Stimulated activated CD8-positive, alpha-beta memory T cell treated with anti-CD3 and anti-CD28 coated beads, Interleukin-4, amount 100 ng/mL, for 24 hours (primary cell): ENCODE measurements at places on chromosomes 3 and 15.

GRCh38 chr15:40342416-40343320, 1.9 kb upstream of the CCDC9B start:
- no peak for DNase-seq

DNA sequence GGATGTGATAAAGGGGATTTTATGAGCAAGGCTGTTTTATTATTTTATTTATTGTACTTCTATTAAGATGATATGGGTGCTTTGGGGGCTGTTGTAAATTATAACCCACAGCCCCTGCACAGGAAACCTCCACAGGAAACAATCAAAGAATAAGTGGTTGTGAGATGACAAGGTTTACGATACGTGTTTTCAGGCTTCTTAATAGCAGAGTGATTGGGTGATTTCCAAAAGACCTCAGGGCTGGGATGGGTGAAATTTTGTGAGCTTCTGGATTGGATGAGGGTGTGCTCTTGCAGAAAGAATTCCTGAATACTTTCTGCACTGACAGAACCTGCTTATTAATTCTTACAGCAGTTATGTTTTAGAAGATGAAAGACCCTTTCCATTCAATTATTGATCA, 21.4 kb downstream of the CHL1 start:
- DNase-seq, result no peak

DNA sequence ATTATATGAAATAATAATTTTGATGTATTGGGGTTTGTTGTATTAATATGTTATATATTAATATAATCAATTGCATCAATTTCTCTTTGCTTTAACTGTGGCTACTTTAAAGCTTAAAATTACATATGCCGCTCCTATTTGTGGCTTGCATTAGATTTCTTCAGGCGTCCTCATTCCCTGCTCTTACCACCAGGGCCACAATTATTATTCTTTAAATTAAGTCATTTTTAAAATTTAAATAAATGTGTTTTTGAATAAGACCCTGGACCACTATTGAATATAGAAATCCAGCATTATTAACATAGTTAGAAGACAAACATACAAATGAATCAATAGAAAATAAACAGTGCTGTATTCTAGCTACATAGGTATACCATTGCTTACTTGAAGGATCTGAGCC, 55.5 kb upstream of the SNTN start:
- DNase-seq, result no peak

- no peak for DNase-seq
These were observed 20.3 kb upstream of the ABTB1 start for GRCh38 chr3:127652246-127652995.

GRCh38 chr3:8937064-8938020, 25.9 kb downstream of the RAD18 start:
- no peak for DNase-seq

DNA sequence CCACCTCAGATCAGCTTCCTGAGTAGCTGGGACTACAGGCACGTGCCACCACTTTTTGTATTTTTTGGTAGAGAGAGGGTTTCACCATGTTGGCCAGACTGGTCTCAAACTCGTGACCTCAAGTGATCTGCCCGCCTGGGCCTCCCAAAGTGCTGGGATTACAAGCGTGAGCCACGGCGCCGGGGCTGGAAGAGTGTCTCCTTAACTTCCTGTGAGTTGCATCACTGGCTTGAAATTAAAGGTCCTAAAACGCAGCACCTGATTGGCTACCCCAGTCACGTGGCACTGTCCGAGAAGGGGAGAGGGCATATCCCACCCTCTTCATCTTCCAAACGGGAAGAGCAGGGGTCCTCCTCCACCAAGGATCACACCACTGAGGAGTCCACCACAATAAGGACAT, 5.5 kb upstream of the FAM174B start:
- no peak for DNase-seq

GRCh38 chr3:12286927-12287726, 1.7 kb upstream of the PPARG start:
- no peak for DNase-seq

DNA sequence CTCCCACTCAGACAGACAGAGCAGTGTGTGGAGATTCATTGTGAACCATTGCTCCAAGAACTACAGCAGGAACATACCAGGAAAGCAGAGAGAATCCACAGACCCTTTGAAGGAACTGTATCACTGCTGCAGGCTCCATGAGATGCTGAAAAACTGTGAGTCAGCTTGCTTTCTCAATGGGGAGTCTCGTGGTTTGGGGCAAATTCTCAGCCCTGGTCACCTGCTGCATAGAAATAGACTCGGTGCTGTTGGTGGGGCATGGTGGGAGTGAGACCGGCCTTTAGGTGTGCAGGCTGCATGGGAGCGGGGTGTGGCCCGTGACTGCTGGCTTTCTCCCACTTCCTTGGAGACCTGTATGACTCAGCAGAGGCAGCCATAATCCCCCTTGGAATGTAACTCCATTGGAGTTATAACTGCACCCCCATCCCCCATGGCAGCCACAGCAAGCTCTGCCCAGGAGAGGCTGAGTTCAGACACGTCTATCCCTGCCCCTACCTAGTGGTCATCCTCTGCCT, 35.6 kb downstream of the ALCAM start:
- DNase-seq, result no peak

GRCh38 chr3:65672871-65673815, 365.6 kb downstream of the MAGI1 start:
- no peak for DNase-seq

DNA sequence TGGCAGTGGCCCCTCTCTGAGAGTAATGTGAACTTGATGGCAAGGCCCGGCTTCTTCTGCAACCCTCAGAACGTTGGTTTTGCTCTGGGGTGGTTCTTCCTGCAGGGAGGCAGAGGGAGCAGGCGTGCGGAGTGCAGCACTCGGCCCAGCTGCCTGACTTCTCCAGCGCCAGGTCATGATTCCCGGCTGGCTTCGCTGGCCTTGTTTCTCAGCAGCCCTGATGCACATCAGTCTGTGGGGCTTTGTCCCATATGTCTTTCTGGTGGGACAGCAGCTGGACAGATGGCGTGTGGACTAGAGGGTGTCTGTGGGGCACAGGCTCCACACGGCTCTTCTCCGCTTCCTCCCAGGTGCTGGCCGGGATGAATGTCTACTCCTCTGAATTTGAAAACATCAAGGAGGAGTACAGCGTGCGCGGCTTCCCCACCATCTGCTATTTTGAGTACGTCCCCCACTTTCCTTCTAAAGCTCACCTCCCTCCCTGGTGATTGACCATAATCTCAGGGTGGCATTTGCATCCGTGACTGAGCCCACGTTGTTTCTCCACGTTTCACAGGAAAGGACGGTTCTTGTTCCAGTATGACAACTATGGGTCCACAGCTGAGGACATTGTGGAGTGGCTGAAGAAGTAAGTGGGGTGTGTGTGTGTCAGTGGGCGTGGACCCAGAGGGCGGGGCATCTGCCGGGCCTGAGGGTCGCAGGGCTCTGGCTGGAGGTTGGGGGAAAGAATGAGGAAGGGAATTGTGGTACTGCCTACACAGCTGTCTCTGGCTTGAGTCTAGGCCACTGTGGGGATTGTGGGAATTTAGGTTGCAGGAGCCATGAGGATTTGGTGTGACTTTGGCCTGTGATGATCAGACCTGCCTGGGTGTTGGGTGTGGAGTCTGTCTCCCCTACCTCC, 57.1 kb downstream of the PDIA5 start:
- DNase-seq, result no peak

DNA sequence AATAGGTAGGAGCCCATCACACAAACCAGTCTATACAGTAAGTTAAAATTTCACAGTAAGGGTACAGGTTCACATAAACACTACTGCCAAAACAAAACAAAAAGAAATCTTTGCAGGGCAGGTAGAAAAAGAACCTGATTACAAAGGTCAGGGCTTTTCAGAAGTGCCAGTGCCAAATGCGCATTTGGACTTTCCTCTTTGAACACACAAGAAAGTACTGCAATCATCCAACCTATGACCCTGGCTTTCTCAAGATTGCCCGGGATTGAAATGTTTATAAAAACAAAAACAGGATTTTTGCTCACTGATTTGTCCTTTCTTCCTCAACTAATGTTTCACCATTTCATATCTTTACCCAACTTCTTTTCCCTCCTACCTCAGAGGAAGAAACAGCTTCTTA, 47.4 kb downstream of the CBLB start:
- no peak for DNase-seq

DNA sequence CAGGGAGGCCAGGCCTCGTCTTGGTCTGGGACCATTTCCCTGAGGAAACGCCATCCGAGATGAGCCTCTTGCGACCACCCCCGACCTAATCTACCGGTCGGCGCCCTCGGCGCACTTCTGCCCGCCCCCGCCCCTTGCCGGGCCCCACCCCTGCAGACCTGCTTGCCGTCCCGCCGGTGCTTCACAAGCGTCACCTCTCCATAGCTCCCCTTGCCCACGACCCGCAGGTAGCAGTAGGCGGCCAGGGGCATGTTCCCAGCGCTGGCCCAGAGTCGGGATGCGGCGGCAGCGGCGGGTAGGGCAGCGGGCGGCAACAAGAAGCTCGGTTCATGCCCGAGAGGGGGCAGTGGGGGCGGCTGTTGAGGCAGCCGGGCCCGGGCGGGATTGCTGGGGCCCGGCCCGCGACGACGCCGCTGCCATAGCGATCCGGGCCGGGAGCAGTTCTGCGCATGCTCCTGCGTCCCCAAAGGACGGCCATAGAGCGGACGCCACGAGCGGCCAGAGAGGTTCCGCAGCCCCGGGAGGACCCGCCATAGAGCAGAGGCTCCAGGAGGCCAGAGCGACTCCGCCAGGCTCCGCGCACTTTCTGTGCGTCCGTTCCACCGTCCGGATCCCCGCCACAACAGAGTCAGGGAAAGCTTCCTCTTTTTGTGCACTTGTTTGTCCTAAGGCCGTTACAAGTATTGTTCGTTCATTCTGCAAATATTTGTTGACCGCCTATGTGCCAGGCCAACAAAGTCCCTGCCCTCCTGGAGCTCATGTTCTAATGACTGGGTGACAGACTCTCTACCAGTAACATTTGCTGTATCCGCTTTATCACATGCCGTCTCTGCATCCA, at the start of gene NEK4:
Gene NEK4 (minus strand): TSS at position 445 of the 838 bp plus-strand sequence. CDS start 194 bp downstream, at position 251.
- DNase-seq, result peak; percentile 83

- no peak for DNase-seq
These were observed 163.0 kb downstream of the OCA2 start for GRCh38 chr15:27936164-27936563.

DNA sequence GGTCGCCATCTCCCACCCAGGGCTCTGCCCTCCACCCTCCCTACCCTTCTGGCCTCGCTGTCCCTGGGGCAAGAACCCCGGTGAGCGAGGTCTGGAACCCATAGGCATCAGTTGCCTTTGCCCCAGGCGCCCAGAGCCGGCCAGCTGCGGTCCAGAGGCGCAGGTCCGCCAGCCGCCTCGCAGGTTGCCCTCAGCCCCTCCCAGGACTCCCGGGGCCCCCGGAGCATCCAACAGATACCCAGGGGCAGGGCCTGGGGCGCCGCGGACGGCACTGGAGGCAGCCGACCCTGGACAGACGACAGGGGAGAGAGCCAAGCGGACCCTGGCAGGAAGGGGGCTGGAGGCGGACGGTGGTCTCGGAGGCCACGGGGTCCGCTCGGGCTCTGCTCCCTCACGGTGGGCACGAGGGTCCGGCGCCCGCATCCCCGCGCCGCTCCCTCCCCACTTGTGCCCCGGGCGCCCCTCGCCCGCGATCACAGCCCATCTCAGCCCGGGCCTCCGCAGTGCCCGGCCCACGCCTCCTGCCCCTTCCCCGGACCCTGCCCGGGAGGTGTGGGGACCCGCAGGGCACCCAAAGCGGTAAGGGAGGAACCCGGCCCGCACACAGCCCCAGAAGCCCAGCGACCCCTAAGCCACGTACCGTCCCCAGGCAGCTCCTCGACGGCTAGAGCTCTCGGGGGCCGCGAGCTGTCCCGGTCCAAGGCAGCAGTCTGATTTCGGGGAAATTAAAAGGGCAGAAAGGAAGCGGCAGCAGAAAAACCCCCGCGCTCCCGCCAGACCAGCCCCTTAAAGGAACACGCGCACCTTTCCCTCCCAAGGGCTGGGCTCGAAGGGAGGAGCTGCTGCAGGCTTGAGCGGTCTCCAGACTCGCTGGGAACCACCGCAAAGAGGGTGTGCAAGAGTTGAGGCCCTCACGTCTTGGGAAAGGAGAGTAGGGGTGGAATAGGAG, at the start of gene HAPLN3:
Gene HAPLN3 (minus strand): TSS at position 726 of the 949 bp plus-strand sequence. CDS start 8,246 bp downstream, outside the sequence.
- DNase-seq, result peak; percentile 46

GRCh38 chr15:36931434-36931833, 168.9 kb downstream of the MEIS2 start:
- no peak for DNase-seq

DNA sequence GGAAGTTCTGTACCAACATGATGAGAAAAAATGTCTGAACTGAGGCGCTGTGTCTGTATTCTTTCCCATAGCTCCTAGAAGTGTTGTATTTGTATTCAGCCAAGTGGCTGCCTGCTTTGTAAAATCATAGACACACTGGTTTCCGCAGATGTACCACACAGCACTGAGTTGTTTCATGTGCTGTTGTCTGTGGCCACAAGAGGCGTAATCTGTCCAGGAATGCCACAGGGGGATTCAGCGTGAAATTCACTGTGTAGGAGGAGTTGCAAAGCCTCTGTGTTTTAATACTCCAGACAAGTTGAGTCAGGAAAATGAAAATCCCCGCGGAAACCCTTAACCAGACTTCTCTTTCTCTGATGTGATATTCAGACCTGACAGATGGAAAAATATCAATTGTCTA, 462.2 kb downstream of the NSUN3 start:
- no peak for DNase-seq

GRCh38 chr15:66110864-66111263, 142.7 kb downstream of the MEGF11 start:
- DNase-seq, result no peak

DNA sequence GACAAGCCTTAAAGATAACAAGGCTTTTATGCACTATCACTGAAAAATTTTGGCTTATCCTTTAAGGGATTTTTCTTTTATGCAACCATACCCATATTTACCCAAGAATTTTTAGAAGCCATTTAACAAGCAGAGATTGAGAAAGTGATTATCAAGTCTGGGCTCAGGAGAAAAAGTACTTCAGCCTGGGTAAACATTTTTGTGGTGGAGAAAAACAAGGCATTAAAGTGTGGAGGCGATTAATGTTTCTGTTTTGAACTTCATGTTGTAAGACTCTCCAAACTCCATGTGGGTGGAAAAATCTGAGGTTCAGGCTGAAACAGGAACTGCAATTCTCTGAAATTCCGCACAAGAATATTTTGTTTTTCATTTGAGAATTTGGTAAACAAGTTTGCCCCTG, 260.4 kb upstream of the KCNMB2 start:
- DNase-seq, result no peak

GRCh38 chr15:53462651-53463050, 296.8 kb downstream of the WDR72 start:
- no peak for DNase-seq

DNA sequence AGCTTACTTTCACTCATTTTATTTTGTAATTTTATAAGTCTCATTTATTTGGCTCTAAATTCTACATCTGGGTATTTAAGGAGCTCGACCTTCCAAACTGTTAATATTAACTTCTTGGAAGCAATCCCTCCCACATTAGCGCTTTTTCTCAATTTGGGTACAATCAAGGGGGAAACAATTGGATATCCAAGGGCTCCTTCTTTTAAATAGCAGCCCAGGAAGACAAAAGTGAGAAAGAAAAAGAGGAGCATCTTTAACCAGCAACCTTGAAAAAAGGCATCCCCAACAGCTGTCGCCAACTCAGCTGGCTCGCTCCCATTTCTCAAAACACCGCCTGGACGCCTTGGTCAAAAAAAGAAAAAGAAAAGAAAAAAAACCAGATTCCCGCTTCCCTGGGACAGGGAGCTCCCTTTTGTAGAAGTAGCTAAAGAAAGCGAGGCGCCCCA, 873 bp downstream of the C3orf70 start:
- no peak for DNase-seq
